NCI-H526 (cell line): ENCODE measurements at places on chromosomes 2 and 18.

DNA sequence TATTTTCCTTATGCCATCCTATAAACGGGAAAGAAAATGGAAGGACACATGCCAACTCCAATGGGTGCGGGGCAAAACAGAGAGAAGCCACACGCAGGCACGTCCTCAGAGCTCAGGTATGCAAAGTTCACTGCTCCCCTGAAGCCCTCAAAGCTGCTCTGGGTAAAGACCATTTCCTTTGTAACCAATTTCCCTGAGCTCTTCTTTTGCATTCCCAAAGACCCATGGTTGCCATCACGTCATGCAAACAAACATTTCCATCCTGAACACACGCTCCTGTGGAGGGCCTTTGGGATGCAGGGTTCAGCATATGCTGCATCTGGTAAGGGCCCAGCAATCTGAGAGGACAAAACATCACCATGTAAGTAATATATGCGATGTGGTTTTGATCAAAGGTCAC, 69.4 kb downstream of the EMILIN2 start:
- DNase-seq: no peak

- no peak for DNase-seq
Measured at GRCh38 chr2:6674381-6674780, 191.3 kb downstream of the CMPK2 start.

- peak; percentile 78 for DNase-seq
Measured at GRCh38 chr2:219218217-219218731, 484 bp downstream of the ABCB6 start.

DNA sequence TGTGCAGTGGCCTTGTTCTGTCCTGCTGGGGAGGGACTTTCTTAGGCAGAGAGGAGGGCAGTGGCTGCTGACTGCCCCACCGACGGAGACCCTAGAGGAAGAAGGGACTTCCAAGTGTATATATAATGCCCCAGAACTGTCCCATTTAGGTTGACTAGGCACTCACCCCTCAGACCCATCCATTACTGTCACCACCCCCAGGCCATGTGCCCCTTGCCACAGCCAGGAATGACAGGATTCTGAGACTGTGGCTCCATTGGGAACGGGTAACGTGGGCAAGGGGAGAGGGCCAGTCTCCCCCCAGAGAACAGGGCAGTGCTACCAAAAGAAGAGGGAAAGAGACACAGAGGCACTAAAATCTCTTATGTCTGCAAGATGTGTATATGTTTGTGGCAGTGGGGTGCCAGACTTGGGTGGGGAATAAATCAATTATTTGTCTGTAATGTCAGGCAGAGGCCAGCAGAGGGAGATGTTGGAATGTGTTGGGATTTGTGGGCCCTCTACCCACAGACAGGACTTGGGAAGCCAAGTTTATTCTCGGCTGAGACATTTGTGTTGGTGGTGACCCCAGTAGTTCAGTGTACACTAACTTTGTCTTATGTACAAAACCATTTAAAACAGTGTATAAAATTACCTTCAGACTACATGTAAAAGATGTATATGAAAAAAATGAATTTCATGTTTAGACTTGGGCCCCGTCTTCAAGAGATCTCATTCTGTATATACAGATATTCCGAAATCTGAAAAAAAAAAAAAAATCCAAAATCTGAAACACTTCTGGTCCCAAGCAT, 24.0 kb upstream of the TMEM37 start:
- DNase-seq: peak; percentile 15

GRCh38 chr2:235229236-235229635, 264.6 kb upstream of the AGAP1 start:
- DNase-seq: no peak

DNA sequence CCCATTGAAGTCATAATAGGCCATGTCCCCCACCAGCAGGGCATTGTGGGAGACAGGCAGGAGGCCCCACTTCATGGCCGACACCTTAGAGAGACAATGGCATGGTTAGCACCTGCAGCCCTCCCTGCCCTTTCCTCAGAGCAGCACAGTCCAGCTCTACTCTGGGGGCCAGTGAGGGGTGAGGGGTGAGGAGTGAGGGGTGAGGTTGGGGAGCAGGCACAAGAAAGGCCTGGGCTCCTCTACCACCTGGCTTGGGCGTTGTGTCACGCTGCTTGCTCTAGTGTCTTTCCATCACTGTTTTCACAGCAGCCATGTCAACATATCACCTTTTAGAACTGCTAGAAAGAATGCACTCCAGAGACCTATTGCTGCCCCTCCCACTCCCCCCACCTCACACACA, 77.2 kb downstream of the ADD2 start:
- DNase-seq: no peak

DNA sequence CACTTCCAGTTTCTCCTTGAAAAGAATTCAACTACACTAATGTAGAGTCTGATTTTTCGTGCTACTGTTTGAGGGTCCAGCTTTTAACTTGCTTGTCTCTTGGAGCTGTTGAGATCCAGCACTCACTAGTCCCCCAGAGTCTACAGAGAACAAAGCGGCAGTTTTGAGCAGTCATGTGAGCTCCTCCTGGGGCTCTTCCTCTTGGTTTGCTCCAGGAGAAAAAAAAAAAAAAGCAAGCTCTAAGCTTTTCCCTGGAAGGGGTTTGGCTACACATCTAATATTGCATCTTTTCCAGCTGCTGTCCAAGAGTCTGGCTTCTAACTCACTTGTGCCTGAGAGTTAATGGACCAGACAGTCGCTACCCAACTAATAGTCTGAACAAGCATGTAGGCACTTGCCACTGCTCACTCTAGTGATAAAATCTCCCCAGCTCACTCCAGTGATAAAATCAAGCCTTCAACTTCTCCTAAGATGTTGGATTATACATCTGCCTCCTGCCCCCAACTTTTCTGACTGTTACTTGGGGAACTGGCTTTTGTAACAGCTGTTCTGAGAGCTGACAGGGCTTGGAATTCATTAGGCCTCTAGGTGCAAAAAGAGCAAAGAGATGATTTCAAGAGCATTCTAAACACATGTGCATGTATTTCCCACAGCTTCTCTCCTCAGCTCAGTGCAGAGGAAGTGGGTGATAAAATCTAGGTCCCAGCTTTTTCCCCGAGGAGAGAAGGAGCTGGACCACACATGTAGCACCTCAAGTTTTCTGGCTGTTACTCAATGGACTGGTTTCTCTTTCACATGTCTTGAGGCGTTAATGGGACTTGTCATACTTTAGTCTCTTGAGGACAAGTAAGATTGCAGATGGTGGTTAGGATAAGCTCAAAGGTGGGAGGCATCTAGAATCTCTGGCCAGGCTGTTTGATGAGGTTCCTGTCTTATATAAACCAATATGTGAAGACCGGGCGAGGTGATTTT, 750.5 kb downstream of the LRP1B start:
- DNase-seq: no peak
